Frontal cortex (tissue), 4 donors: ENCODE measurements at places on chromosomes 13 and 19. TPM values are rescaled to one million over a fixed set of nuclear protein-coding genes. Genes with fewer than 3 reads are reported as not detected.

Gene LGALS4
- total RNA-seq, result under 0.01 TPM

Gene F10
- total RNA-seq, result 0.82 TPM

Gene KXD1
- total RNA-seq, result 14.7 TPM

Gene ZNF615
- total RNA-seq, result 26.5 TPM

Gene KLK7
- total RNA-seq, result not detected

Gene FBN3
- total RNA-seq, result 28.1 TPM

Gene OR7G2
- total RNA-seq, result not detected

Gene ZSCAN5C
- total RNA-seq, result not detected

Gene ZNF837
- total RNA-seq, result 2.4 TPM

Gene CGB1
- not detected for total RNA-seq

Gene RASAL3
- 0.41 TPM for total RNA-seq
